ENCODE measurements at places on chromosomes 11 and 22. TPM values are rescaled to one million over a fixed set of nuclear protein-coding genes. Genes with fewer than 3 reads are reported as not detected.
A peak's percentile ranks its signal among the peaks of the same experiment; 100 is the strongest.

GRCh38 chr11:91124363-91124762 is 901.5 kb upstream of the CHORDC1 start:
- DNase-seq = no peak

GRCh38 chr11:132681971-132682370 is 850.3 kb downstream of the OPCML start:
- DNase-seq = no peak

GRCh38 chr11:130213979-130214281 is 54.3 kb downstream of the ST14 start:
- DNase-seq = no peak

GRCh38 chr11:13876423-13876822 is 86.1 kb upstream of the SPON1 start:
- DNase-seq = no peak

GRCh38 chr11:10954184-10954583 is 96.3 kb upstream of the ZBED5 start:
- no peak for DNase-seq

- DNase-seq = no peak
These were observed 155.3 kb downstream of the ST3GAL4 start for GRCh38 chr11:126510621-126511370.

- DNase-seq = no peak
These were observed 34.2 kb upstream of the CSNK2A3 start for GRCh38 chr11:11387207-11387606.

DNA sequence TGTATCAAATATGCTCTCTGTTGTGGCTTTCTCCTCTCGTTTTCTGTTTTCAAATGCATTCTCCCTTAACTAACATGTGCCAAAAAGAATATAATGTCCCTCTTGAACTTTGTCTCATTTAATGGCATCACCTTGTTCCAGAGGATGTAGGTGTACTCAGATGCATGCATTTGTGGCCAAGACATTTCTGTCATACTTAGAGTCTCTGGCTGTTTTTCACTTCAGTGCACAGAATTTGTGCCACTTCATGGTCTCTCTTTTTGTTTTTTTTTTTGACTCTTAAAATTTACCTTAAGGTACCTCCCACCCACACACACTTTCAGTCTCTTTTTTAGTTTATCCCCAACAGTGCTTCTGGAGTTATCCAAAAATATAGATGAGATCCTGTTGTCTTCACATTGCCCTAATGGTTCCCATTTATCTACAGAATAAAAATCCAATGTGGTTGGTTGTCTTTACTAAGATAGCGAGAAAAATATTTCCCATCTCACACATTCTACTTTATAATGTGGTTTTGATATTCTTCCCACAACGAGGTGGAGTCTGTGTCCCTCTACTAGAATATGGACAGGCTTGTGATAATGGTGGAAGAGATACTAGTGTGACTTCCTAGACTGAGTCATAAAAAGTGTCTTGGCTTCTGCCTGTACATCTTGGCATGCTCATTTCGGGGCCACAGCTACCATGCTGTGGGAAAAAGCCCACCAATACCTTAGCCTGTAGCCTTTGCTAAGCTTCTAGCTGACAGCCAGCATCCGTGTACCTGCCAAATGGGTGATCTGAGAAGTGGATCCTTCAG is 125.8 kb downstream of the DDX10 start:
- DNase-seq = no peak

GRCh38 chr11:8386134-8386864 is 122.6 kb upstream of the LMO1 start:
- DNase-seq = no peak

GRCh38 chr11:120565466-120566155 is 54.1 kb downstream of the GRIK4 start:
- no peak for DNase-seq

GRCh38 chr11:107590460-107591377 is at the start of gene ELMOD1:
ELMOD1 (plus strand) TSS chr11:107591147; CDS start chr11:107618190, 27,043 bp downstream.
- DNase-seq = peak; percentile 54

GRCh38 chr22:26205494-26205893 is 36.2 kb downstream of the SEZ6L start:
- DNase-seq = no peak

GRCh38 chr11:8593935-8594909 is at the start of gene STK33:
STK33 (minus strand) TSS chr11:8594228; CDS start chr11:8474905, 119,323 bp downstream.
- peak; percentile 59 for DNase-seq

- no peak for DNase-seq
These were observed 161.4 kb downstream of the SWAP70 start for GRCh38 chr11:9825315-9825714.

DNA sequence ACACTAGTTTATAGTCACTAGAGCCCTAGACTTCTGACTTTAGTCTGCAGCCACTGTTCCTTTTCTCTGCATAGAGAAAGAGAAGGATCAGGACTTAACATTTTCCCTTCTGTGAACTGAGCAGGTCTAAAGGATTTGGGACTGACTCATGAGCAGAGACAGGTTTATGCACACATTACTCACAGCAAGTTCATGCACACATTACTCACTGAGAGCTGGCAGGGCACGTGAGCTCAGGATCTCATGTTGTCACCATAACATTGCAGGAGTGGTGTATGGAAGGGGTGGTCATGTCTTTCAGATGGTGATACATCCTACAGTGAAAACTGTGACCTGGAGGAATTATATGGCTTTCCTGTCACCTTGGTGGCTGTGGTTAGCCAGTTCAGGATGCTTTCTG is 56.4 kb downstream of the CEP164 start:
- DNase-seq = no peak

- no peak for DNase-seq
These were observed 7.4 kb upstream of the PIM3 start for GRCh38 chr22:49953027-49953679.

- no peak for DNase-seq
These were observed 942 bp upstream of the RPS6KA4 start for GRCh38 chr11:64357904-64358535.

DNA sequence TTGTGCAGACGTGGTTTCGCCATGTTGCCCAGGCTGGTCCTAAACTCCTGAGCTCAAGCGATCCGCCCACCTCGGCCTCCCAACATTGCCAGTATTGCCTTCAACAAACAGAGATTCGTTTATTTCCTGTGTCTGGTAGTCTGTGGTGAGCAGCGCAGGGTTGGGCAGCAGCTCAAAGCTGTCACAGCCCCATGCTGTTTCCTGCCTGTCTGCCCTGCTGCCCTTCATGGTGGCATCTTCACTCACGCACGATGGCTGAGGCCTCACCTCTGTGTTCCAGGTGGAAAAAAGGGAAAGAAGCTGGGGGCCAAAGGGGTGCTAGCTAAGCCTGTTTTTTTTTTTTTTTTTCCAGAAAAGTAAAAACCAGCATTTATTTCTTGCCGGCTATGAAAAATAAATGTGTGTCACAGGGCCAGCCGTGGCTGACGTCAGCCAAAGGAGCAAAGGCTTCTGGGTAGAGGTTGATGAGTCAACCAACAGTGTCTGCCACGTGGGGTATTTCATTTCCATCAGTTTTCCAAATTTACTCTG is 28.8 kb downstream of the TBC1D22A start:
- DNase-seq = no peak

GRCh38 chr11:78607696-78608095 is 33.0 kb upstream of the NARS2 start:
- DNase-seq = no peak

DNA sequence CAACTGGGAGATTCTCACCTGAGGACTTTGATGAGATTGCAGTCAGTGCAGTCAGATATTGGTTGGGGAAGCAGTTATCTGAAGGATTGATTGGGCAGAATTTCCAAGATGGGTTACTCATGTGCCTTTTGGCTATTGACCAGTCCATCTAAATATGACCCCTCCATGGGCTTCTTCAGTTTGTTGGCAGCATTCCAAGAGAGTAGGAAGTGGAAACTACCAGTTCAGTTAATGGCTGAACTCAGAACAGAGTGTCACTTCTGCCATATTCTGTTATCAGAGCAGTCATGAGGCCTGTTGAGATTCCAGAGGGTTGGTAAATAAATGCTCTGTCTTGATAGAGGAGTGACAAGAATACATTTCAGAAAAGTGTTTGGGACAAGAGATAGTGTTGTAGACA is 71.0 kb downstream of the CYP2R1 start:
- no peak for DNase-seq

GRCh38 chr22:39349967-39350726 is at the start of gene SYNGR1:
SYNGR1 (plus strand) TSS chr22:39349991; CDS start chr22:39350011, 20 bp downstream.
- no peak for DNase-seq

The ZNF280A gene
- total RNA-seq = not detected

The MUC2 gene
- total RNA-seq = 0.03 TPM

The TSGA10IP gene
- total RNA-seq = not detected

The LIF gene
- 0.16 TPM for total RNA-seq

The FAM180B gene
- total RNA-seq = 0.22 TPM

The CARS1 gene
- 14.3 TPM for total RNA-seq

All from left ventricle myocardium inferior (tissue), 1 donor.